Fibroblast of skin of left quadriceps (primary cell): ENCODE measurements at places on chromosomes 3 and 15.
A peak's percentile ranks its signal among the peaks of the same experiment; 100 is the strongest.

- no peak for DNase-seq
Observed at GRCh38 chr3:193560870-193561269, 6.2 kb upstream of the ATP13A4 start.

DNA sequence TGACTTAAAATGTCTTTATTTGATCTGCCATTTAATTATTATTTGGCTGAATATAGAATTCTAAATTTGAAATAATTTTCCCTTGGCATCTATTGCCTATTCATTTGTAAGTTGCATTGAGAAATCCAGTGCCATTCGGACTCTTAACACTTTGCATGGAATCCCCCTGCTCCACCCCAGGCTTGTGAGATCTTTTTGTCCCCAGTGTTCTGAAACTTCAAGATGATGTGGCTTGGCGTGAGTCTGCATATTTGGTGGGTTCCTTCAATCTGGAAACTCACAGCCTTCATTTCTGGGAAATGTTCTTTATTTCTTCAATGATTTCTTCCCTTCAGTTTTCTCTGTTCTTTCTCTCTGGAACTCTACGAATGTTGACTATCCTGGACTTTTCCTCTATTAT lies 83.8 kb upstream of the BLM start:
- no peak for DNase-seq

DNA sequence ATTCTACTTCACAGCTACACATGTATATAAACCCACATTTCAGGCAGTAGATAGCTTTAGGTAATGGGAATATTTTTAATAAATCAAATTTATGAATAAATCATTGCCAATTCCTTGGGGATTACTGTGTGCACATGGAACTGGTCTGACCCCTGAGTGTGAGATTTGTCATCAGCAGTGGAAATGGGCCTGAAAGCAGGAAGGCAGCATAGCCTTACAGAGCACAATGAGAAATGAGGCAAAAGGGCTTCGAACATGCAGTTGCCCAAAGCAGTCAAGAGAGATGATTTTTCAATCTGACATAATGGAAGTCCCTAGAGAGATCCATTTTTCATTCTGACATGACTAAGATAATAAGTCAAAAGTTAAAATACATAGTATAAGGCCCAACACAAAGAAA lies 599.2 kb downstream of the TUSC7 start:
- DNase-seq, result no peak

DNA sequence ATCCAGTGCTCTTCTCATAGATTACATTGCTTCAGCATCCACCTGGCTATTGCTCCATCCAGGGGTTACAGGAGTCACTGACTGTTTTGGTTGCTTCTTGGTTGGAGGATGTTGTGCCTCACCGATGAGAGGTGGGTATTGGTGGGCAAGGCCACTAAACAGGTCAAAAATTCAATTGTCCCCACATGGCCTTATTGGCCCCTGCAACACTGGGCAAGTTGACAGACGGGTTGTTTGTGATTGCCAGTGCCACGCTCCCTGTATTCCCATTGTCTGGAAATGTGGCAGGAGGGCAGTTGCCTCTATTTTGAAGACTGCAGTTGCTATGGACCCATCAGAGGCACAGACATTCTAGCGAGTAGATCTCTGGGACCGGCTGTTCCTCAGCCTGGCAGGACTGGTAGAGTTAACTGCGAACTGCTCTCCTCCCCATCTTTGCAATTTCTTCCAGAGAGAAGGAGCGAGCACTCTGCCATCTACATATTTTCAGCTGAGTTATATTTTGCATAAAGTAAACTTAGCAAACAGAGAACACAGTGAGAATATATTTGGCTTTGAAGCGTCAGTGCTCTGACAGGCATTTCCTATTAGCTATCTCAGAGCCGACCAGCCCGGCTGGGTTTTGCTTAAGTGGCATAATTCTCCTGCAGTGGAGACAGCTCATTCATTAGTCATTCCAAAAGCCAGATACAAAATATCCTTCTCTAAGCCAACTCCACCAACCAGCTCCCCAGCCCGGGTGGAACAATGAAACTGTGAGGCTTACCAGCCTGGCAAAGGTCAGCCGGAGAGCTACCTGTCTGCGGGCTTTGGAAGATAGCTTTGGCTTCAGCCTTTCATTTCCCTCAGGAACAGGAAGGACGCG lies 26.0 kb upstream of the MAGEF1 start:
- DNase-seq, result peak; percentile 41

GRCh38 chr3:134110963-134111362 lies 81.2 kb upstream of the SLCO2A1 start:
- no peak for DNase-seq

DNA sequence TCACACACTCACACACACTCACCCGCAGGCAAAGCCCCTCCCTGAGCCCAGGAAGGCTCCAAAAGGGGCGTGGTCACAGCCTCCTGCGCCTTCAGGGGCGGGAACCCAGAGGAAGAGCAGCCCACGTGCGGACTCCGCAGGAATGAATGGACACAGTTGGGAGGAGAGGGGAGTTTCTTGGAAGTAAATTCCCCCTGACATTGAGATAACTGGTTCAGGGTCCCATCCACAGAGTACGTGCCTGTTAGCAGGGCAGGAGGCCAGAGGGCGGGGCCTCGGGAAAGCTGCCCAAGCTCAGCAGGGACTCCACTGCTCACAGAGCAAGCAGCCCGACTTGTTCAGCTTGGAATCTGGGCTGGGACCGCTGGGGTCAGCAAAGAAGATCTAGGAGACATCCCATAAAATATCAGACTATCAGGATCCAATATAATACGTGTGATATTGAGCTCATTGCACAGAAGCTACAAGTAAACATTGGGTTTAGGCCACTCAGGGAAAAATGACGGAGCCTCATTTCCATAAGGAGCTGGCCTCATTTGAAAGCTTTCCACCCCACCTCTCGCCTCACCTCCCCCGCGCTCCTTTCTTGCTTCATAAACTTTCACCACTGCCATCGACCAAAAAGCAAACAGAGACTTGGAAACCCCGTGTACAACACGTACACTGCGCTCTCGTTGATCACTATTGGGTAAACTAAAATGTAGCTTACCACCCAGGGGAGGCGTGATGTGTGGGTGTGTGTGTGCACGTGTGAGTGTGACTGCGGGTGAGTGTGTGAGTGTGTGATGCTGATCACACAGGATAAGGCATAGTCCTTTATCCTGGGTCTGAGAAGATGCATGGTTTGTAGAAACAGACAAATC lies 36.0 kb downstream of the TM2D3 start:
- DNase-seq, result peak; percentile 55

DNA sequence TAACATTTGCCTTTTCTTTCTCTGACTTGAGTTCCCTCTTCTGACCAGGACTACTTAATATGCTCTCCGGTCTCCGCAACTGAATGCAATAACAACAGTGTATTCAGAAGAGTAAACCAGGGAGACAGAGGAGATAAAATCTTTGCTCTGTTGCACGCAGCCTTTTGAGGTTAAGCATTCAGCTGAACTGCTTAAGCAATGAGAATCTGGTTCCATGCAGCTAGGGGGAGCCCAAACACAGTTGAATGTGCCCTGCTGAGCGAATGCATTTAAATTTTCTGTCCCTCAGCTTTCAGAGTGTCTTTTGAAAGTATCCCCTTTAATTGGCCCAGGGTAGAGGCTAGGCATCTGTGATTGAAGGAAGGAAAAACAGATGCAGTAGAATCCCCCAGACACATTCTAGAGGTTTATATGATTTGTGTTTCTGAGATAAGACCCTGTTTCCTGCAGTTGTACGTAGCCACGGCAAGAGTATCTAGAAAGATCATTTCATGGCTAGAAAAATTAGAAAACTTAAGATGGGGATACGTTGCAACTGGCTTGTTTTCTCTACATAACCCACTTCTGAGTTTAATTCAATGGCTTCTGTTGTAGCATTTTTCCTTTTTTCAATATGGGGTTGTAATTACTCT lies 309.6 kb downstream of the TUSC7 start:
- DNase-seq, result peak; percentile 48

GRCh38 chr3:79385211-79385610 lies 382.6 kb downstream of the ROBO1 start:
- DNase-seq, result no peak

GRCh38 chr3:133096900-133097613 lies 58.9 kb downstream of the TMEM108 start:
- peak; percentile 53 for DNase-seq

- DNase-seq, result no peak
Observed at GRCh38 chr3:100868894-100869293, 124.3 kb downstream of the ABI3BP start.

DNA sequence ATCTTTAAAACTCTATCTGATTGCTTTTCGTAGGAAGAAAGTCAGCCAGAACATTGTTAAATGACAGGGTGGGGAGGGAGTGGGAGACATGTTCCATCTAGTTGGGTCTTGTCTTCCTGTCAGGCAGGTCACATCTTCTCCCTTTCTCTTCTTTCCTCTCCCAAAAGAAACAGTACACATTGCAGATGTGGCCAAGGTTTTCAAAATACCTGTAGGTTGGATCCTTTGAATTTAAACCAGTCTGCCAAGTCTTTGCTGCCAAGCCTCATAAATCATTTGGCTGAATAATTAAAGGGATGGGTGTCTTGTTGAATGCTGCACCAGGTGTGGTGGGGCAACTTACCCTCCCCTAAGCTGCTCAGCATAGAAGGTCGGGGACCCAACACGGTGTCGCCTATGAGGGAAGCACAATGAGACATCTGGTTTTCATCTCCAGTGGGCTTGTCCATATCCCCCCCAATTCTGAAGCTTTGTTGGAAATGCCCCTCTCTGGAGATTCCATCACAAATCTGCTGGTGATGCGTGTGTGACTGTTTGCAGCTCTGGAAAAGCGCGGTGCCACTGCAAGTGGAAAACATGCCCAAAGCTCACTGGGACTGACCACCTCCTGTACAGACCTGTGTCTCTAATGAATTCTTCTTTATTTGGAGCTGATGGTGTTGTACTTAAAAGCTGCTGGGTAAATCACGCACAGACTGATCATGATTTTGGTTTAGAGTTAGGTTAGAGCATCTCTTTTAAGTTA lies 112.6 kb downstream of the FILIP1L start:
- DNase-seq, result no peak

GRCh38 chr15:72865486-72865885 lies 81.9 kb upstream of the ADPGK start:
- DNase-seq, result no peak

GRCh38 chr3:119331661-119332060 lies 37.5 kb downstream of the ARHGAP31 start:
- DNase-seq, result no peak
